ENCODE measurements at places on chromosomes 4 and X.

- peak; percentile 33 for DNase-seq
Observed at GRCh38 chrX:51893931-51894696, 691 bp downstream of the MAGED1 start.

DNA sequence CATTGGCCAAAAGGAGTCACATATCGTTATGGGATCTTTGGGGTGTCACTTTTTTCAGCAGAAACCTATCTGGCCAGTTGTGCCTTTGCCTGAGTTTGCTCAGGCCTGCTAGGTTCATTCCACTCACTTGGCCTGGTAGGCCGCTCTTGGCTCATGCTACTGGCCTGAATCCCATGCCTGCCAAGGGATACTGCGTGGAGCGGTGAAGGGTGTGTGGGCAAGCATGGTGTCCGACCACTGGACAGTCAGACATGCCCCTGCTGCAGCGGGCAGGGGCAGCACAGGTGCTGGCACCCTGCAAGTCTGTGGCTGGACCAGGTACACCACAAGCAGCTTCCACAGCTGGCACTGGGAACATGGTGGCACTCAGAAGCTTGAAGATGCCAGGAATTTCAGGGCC is 11.3 kb upstream of the PPM1K start:
- DNase-seq: no peak

- no peak for DNase-seq
Observed at GRCh38 chr4:7328913-7329638, 105.7 kb downstream of the PSAPL1 start.

- DNase-seq: no peak
Observed at GRCh38 chr4:142960126-142960525, 114.0 kb upstream of the INPP4B start.

DNA sequence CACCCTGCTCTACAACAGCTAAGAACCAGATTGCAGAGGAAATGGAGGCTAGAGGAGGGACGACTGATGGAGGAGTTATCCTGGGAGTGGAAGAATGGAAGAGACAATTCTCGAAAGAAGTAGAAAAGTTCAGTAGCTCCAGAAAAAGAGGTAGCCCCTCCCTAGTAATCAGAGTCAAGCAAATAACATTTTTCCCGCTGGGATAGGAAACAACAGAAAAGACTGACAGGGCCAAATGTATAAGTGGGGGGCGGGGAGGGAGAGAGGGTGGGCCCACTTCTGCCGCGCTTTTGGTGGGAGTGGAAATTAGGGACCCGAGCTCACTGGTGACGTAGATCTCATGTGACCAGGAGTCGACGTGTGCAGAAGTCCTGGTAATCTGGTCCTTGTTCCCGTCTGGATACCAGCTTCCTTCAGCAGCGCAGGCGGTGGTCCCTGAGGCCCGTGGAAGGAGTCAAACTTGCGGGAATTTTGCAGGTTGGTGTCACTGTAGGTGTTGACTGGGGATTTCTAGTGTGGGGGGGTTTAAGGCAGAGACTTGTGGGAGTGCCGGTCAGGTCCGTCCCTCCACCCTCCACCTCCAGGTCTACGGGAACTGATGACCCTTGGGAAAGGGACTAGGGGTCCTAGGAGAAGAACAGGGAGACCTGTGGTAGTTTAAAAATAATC is at the start of gene TCEAL9:
TCEAL9 (plus strand) TSS at position 377 of the 669 bp plus-strand sequence. CDS start 1,179 bp downstream, outside the sequence.
- DNase-seq: peak; percentile 61

DNA sequence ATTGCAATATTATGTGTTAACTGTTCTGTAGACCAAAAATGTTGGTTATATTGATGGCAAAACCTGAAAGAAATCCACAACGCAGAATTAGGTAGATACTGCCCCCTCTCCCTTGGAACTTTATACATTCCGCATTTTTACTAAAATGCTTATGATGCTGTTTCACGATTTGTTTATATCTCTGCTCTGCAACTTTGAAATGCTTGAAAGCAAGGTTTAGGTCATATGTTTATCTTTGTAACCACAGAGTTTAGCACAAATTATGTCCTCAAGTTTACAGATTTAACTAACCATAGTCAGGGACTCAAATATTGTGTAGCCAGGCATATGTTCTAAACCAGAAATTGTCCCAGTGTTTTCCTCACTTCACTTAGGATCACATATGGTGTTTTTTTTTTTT is 66.1 kb upstream of the H2AZ1 start:
- no peak for DNase-seq

- no peak for DNase-seq
Observed at GRCh38 chr4:47839259-47839658, 1.4 kb upstream of the CORIN start.

DNA sequence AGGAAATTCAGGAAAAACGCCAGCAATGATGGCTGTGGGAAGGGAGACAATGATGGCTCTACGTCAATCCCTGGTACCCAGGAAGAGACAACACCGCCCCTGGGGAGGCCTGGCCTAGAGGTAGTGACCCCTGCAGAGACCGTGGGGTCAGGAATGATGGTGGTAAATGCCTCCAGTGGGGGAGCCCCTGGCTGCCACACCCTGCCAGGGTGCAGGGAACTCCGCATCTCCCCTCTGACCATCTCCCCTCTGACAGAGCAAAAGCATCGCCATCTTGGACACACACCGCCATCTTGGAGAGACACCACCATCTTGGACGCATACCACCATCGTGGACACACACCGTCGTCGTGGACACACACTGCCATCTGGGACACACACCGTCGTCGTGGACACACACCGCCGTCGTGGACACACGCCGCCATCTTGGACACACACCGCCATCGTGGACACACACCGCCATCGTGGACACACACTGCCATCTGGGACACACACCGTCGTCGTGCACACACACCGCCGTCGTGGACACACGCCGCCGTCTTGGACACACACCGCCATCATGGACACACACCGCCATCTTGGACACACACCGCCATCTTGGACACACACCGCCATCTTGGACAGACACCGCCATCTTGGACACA is 9.9 kb downstream of the ASMTL start:
- DNase-seq: no peak

GRCh38 chr4:158873795-158874401 is 105.1 kb downstream of the FNIP2 start:
- no peak for DNase-seq

Measured in D341Med (cell line).